NCI-H1092 (cell line): ENCODE measurements at places on chromosomes 3 and 15.

DNA sequence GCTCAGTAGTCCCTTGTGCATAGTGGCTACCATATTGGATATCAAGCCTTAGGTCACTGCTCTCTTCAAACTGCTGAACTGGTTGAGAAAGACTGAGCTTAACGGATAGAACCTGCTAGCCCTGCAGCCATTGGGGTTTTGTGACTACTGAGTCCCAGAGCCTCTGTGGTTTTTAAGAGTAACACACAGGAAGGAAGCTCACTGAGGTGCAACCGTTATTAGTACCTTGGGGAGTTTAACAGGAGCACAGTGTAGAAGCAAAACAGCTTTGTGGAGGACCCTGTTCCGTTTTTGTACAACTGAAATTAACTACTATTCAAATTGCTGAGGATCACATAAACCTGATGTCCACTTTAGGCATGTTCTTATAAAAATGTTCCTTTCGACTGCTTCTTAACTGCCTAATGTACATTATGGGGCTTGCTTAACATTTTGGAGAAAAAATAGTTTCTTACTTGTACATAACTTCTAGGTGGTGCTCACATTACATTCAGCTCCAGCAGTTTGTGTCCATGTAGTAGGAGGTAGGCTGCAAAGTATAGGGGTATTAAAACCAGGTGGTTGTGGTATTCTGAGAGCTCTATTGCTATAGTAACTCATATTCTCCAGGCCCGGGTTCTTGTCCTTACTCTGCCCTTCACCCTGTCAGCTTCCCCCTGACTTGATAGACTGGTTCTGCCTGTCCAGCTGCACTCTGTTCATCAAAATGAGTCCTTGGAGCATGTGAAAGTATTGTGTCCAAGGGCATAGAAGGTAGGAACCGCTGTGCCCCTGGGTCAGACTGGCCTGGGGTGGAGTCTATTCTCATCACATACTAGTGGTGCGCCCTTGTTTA lies 17.3 kb downstream of the PXK start:
- DNase-seq = no peak

- no peak for DNase-seq
These were observed 76.6 kb downstream of the WWTR1 start for GRCh38 chr3:149581248-149581647.

GRCh38 chr3:119647171-119647570 lies 13.2 kb downstream of the POPDC2 start:
- DNase-seq = no peak

GRCh38 chr3:184196536-184196935 lies 10.5 kb downstream of the ABCF3 start:
- no peak for DNase-seq

- no peak for DNase-seq
These were observed 8.3 kb upstream of the ROPN1B start for GRCh38 chr3:125960456-125961288.

- DNase-seq = no peak
These were observed 60.5 kb upstream of the TMEM115 start for GRCh38 chr3:50419595-50420370.

DNA sequence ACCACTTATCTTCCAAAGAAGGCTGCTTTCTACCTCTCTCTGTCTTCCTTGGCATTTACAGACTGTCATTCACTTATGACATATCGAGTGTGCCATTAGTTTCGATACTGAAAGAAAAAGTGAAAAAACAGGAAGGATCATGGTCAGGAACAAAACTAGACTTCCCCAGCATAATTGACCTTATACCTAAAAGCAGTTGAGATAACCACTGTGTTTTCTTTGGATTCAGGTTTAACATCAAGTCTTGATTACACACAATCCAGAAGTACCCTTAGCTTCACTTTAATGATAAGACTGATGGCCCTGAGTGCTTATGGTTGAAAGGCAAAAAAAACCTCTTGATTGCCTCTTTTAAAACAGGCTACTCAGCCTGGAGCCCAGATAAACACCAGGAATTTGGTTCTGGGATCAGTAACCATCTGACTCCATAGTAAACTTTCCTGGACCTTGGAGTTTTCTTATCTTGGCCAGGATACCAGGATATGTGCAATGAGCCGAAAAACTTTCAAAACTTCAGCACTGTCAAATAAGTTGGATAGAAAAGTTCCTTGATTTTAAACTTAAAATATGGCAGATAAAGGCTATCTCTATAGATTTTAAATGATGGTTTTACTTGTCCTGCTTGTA lies 5.0 kb upstream of the UACA start:
- no peak for DNase-seq

DNA sequence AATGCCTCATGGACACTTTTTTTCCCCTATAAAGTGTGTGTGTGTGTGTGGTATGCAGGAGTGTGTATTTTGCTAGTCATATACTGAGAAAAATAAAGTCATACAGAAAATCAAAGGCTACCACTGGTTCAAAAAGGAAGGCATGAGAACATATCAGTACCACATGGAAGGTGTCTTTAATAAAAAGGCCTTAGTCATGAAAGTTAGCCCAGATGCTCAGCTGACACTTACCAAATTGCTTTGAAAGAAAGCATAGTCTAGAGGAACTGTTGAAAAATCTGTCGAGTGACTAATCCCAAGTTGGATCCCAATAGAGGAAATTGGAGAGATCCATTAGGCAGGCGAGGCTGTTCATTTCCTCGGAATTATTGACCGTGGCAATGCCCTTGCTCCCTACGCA lies 432.9 kb upstream of the CFAP20DC start:
- no peak for DNase-seq

DNA sequence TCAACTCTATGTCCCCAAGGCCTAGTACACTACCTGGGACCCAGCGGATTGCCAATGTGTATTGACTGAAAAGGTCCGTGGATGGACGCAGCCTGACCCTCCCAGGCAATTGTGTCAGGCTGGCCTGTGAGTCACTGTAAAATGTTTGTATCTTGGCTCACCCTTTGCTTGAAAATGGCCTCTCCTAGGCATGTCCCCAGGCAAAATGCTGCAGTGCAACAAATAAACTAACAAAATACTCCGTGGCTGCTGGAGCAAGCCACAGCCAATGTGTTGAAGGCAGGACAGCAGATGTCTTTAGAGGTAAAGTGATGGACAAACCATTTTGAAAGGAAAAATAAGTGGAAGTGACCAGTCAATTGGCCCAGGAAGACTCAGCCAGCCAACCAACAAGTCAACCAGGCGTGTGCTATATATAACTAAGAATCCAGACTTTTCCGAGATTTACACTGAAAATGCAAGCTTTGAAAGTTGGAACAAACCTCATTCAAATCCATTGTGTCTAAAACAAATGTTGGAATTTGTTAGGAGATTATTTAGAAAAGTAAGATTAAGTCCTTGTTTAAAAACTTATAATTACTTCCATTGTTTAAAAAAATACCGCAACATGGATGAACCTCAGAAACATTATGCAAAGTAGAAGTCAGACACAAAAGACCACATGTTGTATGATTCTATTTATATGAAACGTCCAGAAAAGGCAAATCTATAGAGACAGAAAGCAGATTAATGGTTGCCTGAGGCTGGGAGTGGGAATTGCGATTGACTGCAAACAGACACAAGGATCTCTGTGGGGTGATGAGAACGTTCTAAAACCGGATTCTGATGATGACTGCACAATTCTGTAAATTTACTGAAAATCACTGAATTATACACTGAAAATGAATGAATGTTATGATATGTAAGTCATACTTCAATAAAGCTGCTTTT lies 191.2 kb downstream of the TLE3 start:
- no peak for DNase-seq

DNA sequence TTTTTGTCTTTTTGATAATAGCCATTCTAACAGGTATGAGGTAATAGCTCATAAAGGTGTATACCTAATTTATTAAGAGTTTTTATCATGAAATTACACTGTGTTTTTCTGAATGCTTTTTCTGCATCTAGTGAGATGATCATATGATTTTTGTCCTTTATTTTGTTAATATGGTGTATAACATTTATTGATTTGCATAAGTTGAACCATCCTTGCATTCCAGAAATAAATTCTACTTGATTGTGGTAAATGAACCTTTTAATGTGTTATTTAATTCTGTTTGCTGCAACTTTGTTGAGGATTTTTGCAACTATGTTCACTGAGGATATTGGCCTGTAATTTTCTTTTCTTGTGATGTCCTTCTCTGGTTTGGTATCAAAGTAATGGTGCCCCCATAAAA lies 28.0 kb upstream of the PCSK6 start:
- DNase-seq = no peak

DNA sequence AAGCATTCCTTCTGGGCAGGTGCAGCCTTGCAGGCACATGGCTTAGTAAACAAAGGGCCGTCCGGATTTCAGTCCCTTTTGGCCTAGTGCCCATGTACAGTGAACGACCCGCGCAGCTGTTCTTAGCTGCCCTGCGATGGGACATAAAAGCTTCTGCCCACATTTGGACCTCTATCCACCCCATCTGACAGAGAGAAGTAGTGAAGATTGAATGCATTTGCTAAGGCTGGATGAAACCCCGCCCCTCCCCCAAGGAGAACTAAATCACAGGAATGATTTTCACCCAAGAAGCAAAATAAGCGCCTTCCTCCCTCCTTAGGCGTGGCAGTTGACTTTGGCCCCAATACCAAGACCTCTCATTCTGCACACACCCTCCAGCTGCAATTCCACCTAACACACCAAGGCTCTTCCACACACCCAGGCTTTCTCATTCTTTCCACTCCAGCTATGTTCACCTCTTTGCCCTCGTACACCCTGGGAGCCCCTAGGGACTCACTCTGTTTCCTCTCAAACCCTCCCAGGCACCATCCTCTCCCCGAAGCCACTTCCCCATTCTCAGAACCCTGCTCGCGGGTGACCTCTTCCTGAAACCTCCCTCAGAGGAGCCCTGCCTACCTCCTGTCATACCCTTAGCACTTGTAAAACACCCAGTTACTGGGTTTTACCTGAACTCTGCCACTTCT lies 14.1 kb upstream of the HRH1 start:
- DNase-seq = peak; percentile 26

DNA sequence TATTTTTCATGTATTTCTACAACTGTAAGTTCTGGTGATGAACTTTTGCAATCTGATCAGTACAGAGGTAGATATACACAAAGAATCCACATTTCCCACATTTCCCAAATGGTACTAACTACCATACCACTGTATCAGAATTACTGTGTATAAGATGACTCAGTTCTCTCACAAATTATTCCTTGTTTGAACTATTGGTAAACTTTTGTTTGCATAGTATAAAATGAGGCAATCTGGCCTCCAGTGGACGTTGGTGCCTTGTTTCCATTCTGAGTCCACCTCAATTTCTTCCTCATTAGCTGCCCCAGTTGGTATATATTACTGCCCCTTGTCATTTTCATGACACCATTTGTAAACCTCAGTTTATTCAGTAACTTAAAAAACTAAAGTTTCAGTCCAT lies 38.5 kb downstream of the SPTSSB start:
- DNase-seq = no peak

- DNase-seq = peak; percentile 4
These were observed 232.6 kb upstream of the CHRM5 start for GRCh38 chr15:33735637-33736247.
